Erythroblast (primary cell): ENCODE measurements at places on chromosomes 2 and 18.

- no peak for DNase-seq
Measured at GRCh38 chr2:224786848-224787247, 70.7 kb upstream of the CCDC195 start.

GRCh38 chr18:23662309-23663263 lies at the start of gene ANKRD29:
Gene ANKRD29 (minus strand): TSS chr18:23662911. CDS start chr18:23662730, 181 bp downstream.
- peak; percentile 13 for DNase-seq

DNA sequence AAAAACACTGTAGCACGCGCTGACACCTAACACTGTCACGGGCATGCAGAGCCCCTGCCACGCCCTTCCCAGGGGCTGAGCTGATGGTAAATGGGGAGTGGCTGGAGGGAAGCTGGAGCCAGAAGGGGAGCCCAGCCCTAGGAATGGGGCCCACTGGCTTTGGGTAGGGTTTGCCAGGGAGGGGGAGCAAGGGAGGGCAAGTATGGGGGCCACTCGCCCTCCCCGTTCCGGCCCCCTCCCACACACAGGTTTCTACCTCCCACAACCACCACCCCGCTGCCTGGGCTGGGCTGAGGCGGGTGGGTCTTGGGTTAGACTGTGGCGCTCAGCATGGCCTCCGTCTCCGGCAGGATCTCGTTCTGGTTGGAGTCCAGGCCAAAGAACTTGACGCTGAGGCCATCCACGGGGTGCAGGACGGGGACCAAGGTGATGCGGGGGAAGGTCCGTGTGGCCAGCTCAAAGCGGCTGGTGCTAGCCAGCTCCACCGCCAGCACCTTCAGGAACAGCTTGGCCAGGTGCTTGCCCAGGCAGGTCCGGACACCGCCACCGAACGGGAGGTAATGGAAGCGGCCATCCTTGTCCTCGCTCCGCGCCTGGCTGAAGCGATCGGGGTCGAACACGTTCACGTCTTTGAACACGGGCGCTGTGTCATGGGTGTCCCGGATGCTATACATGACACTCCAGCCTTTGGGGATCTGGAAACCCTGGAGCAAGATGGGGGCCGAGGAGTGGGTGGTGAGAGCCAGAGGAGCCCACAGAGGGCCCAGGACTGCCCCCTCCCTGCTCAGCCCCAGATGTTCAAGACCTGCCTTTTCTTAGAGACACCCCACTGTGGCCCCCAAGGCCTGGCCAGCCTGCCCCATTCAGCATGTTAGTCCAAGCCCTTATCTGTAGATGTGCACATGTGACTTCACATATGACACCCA lies 15.5 kb downstream of the CYP26B1 start:
- DNase-seq = no peak

DNA sequence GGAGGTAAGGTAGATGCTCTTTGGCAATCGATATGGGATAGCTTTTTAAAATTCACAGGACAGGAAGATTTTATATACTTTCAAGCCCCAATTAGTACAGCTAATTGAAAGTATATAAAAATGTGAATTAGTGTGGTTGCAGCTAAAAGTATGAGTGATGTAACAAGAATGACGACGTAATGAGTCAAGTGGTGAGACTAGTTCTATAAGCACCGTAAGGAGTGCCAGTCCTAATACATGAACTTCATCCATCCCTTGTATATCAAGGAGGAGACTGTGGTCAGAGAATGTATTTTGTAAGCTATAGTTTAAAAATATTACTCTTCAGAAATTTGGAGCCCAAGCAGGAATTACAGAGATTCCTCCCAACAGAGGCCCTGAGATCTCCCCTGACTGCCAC lies 25.8 kb downstream of the DNAJC27 start:
- no peak for DNase-seq

GRCh38 chr2:6498841-6499240 lies 366.9 kb downstream of the CMPK2 start:
- DNase-seq = no peak

DNA sequence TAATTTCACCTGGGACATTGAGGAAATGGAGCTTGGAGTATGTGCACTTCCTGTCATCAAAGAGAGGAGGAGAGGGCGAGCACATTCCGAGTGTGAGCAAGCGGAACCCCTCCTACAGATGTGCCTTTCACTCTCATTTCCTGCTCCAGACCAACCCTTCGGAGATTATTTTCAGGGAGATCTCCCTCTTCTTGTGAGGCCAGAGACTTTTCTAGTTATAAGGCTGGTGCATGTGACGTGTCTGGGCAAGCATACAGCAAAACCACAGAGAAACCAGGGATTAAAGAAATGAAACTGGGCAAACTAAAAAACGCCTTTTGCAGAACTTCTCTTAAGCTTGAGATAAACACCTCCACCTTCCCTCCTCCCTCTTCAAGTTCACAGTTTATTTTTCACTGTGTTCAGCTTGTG lies 409.2 kb upstream of the TCF4 start:
- no peak for DNase-seq

DNA sequence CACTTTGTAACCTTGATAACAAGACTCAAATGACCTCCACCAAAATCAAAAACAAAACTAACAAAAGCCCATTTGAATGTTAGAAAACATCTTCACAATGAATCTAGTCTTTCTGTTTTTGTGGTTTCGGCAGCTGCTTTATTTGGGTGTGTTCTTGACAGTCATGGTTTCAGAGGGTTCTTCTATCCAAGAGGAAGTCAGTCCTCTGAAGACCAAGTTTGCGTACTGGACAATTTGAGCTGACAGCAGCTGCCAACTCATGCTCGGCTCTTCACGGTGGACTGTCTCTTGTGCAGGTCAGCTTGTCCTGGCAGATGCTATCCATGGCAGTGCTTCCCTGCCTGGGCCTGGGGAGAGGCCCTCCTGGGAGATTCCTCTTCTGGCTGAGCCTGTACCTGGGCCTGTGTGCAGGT lies 91.0 kb downstream of the TMEM17 start:
- no peak for DNase-seq

- no peak for DNase-seq
Measured at GRCh38 chr2:103875131-103875530, 978.8 kb upstream of the POU3F3 start.

DNA sequence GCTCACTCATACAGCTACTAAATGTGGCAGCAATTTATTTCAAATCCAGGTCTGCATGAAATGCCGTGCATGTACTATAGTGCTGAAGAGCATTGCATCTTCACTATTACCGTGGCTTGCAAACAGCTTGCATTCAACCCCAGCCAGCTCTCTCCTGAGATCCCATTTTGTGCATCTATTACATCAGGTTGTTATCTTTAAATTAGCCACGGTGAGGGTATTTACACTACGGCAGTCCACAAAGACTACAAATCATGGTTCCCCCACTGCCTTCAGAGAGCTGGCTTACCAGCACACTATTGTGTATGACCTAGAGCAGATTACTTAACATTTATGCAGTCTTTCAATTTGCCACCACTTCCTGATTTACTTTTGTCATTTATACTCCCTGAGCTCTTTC lies 621.3 kb upstream of the LRATD1 start:
- DNase-seq = no peak

DNA sequence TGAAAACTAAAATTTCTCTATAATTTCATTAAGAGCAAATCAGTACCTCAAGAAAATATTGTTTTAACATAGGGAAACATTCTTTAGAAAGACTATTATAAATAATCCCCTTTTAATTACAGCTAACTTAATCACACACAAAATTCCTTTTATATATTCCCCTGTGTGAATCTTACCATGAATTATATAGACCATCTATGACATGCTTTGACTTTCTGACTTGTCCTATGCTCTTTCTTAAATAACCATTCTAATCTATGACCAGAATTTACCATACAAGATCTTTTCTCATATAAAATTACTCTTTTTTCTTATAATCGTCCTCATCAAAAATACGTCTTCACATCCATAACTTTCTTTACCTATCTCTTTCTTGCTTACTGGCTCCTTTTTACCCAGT lies 824.2 kb upstream of the FAM98A start:
- no peak for DNase-seq

DNA sequence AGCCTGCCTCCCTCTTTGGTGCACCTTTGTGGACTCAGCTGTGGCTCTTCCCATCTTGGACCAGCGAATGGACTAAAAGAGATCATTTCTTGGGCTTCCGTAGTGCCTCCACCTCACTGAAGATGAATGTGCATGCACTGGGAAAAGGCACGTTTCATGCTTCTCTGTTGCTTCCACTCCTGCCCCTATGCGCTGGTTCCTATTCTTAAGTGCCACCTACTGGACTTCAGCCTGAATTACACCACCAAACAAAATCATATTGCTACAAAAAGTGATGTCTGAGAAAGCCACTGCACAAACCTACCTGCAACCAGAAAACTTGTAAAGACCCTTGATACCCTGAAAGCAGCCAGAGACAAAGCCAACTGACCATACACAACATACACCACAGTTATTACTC lies 695.6 kb downstream of the TSN start:
- DNase-seq = peak; percentile 16

DNA sequence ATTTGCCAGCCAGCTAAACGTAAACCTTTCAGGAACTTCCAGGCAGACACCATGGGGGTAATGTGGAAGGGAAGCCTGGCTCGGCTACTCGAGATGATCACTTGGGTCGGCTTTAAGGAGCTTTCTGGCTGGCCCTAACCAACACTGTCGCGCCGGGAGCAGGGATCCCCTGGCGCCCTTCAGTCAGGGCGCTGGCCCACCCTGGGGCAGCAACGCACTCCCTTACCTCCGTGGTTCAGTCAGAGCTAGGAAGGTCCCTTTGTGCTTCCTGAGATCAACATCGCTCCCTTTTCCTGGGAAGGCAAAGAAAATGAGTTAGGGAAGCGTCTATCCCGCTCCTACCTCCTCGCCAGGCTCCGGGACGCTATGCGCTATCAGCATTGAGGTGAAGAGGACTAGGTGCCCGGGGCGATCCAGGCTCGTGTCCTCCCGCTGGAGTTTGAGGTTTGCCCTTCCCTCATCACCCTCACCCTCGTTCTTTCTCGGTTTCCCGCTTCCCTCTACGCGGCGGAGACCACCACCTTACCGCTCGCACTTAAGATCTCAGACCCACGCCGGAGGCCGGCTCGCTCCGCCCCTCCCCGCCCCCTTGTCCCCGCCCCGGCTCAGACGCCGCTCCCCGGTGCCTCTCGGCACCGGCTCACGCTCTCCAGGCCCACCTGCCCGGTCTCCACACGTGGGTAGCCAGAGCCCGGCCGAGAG lies 449 bp upstream of the ATRAID start:
- peak; percentile 38 for DNase-seq

DNA sequence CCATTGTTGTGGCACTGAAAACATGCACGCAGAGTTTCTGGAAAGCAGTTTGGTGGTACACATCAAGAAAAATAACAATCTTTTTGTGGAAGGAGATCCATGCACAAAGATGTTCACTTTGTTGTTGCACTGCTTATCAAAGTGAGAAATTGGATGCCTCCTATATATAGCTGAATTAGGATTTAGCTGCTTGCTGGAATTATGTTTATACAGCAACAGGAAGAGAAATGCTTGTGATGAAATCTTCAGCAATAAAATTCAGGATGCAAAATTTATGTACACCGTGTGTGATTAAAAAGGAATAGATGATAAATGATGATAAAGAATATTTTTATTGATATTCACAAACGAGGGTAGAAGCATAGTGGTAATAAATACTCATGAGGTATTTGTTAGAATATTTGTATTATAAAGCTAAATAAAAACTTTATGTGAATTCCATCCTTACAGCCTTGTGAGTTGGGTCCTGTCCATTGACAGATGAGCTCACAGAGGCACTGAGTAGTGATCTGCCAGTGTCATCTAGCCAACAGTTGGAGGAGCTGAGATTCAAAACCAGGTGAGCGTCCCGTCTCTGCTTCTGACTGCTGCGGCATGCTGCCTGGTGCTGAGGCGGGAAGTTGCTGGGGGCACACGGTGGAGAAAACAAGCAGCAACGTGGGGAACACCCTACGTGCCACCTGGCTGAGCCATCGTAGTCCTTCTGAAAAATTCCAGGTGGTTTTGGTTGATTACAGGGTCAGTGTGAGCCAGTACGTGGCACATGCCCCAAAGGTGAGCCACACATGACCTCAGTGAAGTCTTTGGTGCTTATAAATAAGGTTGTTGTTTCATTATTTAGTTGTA lies 80.2 kb downstream of the ASAP2 start:
- no peak for DNase-seq

GRCh38 chr2:12771154-12771553 lies 54.4 kb downstream of the TRIB2 start:
- DNase-seq = no peak

GRCh38 chr2:69012310-69013141 lies 453 bp upstream of the ANTXR1 start:
- DNase-seq = peak; percentile 22

GRCh38 chr18:12279781-12280531 lies 25.8 kb downstream of the CIDEA start:
- no peak for DNase-seq

DNA sequence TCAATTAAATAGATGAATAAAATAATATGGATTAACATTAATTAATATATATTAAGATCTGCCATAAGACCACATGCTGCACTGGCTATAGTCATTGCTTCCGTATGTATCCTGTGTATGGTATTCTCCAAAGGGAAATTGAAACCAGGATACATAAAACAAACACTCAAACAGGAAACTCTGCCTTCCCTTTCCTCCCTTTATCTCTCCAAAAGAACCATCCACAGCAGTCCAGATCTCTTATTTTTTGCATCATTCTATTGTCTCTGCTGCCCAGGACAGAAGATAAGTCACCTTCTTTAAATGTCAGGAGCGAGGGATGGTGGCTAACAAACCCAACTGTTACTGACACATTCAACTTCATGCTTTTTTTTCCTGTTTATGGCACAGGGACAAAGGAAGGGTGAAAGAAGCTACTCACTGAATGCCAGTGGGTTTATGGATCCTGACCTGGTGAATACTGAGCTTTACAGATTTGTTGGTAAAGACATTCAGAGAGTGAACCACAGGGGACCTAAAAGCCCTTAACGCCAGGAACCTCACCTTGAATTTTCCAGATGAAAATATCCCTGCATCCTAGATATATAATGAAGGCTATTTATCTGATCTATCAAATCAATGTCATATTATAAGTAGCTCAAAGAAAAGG lies 67.5 kb downstream of the CSRNP3 start:
- no peak for DNase-seq

DNA sequence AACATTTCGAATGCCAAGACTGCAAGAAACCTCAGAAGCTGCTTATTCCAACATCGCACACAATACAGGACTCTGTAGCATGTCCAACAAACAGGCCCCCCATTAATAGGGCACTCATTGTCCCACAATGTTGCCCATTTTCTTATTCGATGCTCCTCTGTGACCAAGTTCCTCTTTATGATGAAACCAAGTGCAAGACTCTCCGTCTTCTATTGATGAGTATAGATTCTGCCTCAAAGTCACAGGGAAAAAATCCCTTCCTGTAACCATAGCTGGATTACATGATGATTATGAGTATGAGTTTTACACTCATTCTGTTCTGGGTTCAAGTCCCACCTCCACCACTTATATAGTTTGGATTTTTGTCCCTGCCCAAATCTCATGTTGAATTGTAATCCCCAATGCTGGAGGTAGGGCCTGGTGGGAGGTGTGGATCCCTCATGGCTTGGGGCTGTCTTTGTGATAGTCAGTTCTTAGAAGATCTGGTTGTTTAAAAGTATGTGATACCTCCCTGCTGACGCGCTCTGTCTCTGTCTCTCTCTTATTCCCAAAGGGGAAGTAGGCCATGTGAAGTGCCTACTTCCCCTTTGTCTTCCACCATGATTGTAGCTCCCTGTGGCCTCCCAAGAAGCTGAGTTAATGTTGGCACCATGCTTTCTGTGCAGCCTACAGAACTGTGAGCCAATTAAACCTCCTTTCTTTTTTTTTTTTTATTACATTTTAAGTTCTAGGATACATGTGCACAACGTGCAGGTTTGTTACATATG lies 148.7 kb downstream of the OSR1 start:
- DNase-seq = no peak

- peak; percentile 14 for DNase-seq
Measured at GRCh38 chr18:63850020-63850419, 37.5 kb upstream of the SERPINB2 start.

- no peak for DNase-seq
Measured at GRCh38 chr2:54267577-54267976, 11.5 kb upstream of the TSPYL6 start.
